ENCODE measurements at places on chromosomes 13 and 19.
A peak's percentile ranks its signal among the peaks of the same experiment; 100 is the strongest.

DNA sequence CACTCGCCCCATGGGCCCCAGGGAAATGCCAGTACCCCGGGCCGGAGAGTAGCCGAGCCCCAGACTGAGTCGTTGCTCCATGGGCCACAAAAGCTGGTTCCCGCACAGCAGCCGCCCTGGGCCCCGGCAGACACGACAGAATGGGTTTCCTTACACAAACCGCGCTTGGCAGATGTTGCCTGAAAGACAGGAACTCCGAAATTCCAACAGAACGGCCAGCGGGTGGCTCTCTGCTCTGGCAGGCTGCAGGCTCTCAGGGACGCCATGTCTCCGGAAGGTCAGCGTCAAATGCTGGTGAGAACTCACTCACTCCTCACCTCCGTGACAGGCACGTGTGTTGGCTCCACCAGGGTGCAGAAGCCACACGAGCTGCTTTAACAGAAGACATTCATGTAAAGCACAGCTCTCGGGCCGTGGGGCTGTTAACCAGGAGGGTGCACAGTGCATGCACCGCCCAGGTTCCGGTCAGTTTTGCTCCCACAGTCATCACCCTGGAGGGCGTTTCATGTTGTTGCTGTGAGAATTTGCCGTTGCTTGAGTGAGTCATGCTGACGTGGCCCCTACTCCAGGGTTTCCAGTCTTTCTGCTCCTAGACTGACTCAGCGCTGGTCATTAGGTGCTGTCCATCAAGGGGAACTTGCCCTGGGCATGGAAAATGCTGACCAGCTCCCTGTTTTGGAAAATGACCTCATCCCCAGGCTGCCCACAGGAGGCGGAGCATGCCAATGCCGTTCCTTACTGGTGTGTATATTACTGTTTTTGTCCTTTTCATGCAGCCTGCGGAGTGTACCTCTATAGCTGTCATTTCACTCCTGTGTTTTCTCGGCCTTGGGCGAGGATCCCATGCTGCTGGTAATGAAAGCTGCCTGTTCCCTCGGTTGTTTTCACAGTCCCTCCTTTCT, 44.8 kb downstream of the ANKRD10 start:
- ATAC-seq, result peak; percentile 88

DNA sequence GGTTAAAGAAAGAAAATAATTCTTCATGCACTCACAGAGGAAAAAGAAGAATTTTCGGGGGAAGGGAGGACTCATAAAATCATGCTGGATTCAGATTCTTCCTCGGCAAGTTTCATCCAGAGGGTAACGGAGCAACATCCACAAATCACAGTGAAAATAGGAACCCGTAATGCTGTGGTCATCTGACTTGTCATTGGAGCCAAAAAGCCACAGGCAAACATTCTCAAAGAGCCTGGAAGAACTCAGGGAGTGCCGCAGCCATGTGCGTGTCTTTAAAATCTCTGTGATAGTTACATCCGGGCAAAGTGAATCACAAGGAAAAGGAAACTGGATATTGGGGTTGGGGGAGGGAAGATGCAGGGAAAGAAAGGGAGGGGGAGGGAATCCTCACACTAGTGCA, 33.0 kb upstream of the VSTM2B start:
- ATAC-seq, result no peak

DNA sequence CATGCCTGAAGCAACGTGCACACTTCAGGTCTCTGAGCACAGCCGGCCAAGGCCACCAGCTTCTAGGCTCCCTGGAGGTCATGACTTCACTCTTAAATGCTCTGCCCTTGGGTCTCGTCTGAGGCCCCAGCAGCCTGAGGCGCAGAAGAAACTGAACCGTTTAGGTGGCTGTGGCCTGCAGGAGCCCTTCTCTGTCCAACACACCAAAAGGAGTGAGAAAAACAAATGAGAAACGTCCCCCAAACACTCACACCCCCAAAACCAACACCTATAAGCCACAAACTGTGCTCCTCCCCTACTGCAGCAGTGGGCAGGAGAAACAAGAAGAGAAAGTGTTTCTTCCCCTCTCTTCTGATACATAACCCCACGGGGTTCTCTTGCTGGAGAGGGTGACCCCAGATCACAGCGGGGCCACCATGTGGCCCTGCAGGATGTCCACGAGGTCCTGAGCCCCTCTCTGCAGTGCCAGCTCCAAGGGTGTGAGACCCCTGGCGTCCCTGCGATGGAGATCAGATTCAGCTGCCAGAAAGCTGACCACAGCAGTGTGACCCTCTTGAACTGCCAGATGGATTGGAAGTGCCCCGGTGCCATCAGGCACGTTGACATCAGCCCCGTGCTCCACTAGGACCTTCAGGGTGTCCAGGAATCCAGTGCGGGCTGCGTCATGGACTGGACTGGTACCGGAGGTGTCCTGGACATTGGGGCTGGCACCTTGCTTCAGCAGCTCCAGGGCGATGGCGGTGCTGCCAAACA, 1.0 kb upstream of the KRI1 start:
- no peak for ATAC-seq

DNA sequence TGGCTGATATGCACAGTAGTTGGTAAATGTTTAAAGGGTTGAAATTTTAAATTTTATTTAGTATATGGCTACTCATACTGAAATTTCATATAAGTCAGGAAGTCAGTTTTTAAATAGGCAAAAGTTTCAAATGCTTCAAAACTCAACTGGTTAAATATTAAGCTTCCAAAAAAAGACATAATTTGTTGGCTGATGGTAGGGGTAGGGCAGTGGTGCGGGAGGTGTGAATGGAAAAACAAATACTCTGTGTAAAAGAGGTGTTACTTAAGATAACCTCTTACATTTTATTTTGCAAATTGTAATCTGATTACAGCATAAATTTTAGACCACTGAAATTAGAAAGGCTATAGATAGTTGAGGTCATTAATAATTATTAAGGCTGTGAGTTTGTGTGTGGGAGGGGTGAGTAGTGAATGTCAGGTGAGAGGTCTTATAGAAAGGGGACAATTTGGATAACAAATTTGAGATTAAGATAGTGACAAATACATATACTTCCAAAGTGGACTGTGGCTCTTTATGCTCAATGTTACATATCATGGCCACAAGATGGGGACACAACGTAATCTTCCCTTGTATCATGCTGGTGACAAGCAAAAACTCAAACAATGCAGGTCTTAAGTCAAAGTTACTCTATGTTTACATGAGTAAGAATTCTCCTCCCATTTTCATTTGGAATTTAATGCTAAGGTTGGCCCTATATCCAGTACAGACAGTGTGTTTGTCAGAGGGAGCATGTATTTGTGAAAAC, 36.6 kb upstream of the OXGR1 start:
- ATAC-seq, result peak; percentile 90

- no peak for ATAC-seq
Measured at GRCh38 chr19:17848595-17849292, 962 bp upstream of the JAK3 start.

- ATAC-seq, result no peak
Measured at GRCh38 chr13:51233117-51233826, 11.1 kb downstream of the FAM124A start.

DNA sequence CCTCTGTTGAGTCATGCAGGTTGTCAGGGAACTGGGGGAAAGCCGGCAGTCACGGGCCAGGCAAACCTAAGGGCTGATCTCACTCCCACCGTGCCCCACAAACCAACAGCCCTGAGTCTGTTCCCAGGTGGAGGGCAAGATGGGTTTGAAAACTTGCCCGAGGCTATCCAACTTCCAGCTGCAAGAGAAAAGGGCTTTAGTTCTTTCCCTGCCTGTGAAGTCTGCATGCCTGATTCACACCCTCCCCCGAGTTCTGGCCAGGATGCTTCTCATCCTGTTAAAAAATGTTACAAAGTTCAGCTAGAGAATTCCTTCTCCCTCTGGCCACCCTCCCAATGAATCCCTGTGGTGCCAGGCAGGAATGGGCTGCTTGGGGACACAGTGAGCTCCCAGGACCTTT, 33.1 kb downstream of the MYO16 start:
- no peak for ATAC-seq

- no peak for ATAC-seq
Measured at GRCh38 chr19:56372281-56372680, 21.1 kb downstream of the ZNF582 start.

DNA sequence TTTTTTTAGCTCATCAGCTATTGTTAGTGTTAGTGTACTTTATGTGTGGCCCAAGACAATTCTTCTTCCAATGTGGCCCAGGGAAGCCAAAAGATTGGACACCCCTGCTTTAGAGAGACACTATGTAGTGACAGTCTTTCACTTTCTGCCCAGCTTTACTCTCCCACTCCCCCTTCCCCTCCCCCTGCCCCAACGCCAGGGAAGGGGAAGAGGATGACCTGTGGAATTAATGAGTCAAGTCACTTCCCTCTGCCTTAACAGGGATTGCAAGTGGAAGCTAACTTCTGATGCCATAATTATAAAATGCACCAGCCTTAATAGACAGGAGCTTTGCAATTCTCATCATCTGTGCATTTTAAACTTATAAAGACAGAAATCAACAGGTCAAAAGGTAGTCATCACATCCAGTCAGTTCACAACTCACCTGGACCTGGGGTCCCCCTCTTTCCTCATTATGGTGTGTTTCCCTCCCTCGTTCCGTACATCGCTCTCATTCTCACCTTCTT, 1.6 kb downstream of the ZNF415 start:
- ATAC-seq, result no peak

DNA sequence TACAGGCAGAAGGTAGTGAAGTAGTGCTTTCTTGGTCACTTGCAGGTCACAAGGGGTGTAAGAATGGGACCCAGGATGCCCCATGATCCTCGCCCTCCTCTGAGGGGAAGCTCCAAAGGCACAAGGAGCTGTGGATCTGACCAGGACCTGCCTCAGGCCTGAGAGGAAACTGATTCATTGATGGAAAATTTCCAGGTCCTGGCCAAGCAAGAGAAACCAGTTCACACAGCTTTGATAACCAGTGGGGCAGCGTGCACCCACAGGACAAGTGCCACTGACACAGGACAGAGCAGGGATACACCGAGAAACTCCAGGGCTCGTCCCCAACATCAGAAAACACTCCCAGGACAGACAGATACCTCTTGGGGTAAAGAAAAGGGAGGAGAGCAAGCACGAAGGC, 177.1 kb downstream of the RBM26 start:
- ATAC-seq, result no peak

DNA sequence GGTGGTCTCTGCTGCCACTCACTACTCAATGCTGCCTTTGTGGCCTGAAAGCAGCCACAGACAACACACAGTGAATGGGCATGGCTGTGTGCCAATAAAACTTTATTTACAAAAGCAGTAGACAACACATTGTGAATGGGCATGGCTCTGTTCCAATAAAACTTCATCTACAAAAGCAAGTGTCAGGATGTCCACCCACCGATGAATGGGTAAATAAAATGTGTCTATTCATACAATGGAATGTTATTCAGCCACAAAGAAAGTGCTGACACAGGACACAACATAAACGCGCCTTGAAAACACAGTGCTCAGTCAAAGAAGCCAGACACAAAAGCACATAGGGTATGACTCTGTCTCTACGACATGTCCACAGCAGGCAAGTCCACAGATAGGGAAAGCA, 20.1 kb downstream of the ZSCAN5A start:
- ATAC-seq, result no peak

DNA sequence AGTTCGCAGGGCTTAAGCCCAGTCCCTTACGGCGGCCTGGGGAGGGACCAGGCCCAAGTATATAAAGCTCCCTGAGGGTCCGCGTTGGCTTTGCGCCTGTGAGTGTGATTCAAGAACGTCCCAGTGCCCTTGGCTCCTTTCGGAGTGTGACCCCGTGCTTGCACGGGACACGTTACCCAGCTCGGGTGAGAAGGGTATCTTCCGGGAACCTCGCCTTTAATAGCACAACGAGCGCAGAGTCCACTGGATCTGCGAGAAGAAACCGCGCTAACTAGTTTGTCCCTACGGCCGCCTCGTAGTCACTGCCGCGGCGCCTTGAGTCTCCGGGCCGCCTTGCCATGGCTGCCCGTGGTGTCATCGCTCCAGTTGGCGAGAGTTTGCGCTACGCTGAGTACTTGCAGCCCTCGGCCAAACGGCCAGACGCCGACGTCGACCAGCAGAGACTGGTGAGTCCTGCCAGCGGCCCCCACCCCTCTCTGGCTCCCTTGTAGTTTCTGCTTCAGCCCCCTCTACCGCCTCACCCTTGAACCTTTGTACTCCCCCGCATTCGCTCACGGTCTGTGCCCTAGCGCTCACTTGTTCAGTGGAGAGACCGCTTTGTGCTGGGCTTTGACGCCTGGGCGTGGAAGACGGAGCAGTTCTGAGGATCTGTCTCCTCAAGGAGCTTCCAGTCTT, at the start of gene DNAJC15:
DNAJC15 (plus strand) TSS at position 298 of the 675 bp plus-strand sequence; CDS start at position 339, 41 bp downstream.
- ATAC-seq, result peak; percentile 87

DNA sequence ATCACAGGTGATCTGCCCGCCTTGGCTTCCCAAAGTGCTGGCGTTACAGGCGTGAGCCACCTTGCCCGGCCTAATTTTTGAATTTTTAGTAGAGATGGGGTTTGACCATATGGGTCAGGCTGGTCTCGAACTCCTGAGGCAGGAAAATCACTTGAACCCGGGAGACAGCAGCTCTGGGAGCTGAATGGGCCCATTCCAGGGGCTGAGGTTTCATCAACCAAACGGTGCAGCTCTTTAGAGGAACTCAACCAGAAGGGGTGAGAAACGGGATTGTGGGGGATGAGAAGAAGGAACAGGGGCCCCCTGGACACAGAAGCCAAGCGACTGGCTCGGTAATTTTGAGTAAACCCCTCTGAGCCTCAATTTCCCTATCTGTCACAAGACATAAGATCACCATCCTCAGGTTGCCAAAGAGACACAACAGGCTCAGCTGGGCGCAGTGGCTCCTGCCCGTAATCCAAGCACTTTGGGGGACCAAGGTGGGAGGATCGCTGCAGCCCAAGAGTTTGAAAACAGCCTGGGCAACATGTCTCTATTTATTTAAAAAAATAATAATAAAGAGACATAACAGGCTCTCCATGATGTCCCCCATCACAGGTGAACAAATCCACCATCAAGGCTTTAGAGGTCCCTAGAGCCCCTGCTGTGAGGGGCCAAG, 562 bp downstream of the IQCN start:
- no peak for ATAC-seq

- ATAC-seq, result peak; percentile 70
Measured at GRCh38 chr19:47471733-47472457, at the start of gene SLC8A2. SLC8A2 (minus strand) TSS chr19:47471893; CDS start chr19:47466403, 5,490 bp downstream.

GRCh38 chr19:8461891-8462290, 17.1 kb downstream of the HNRNPM start:
- ATAC-seq, result no peak

DNA sequence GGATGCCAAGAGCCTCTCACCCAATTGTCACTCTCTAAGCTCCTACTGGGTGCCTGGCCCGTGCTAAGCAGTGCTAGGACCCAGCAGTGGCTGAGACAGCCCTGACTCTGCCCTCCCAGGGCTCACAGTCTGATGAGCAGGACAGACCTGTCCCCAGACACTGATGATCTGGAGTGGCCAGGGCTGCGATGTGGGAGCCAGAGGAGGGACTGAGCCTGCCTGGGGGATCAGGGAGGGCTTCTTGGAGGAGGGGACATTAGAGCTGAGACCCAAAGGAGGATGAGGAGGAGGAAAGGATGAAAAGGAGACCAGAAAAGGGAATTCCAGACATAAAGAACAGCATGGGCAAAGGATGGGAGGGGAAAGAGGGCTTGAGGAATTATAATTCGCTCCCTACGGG, 6.6 kb downstream of the ERCC1 start:
- ATAC-seq, result no peak

GRCh38 chr19:6866741-6867151, 20.6 kb upstream of the ADGRE1 start:
- ATAC-seq, result no peak

GRCh38 chr19:12884926-12885748, 1.9 kb downstream of the KLF1 start:
- ATAC-seq, result peak; percentile 39

GRCh38 chr19:44647144-44647543, 3.4 kb downstream of the PVR start:
- ATAC-seq, result no peak

- no peak for ATAC-seq
Measured at GRCh38 chr13:94662274-94662945, 49.9 kb downstream of the SOX21 start.

Data from SK-N-SH treated with all-trans-retinoic acid at 6 μM for 48 hours (cell line).